ENCODE measurements at places on chromosomes 2 and 18. TPM values are rescaled to one million over a fixed set of nuclear protein-coding genes. Genes with fewer than 3 reads are reported as not detected.

Gene IL36A
- total RNA-seq, result not detected

Gene IL36B
- total RNA-seq, result not detected

Gene CXCR4
- total RNA-seq, result 70.2 TPM

Gene HES6
- total RNA-seq, result 3.1 TPM

Gene ATP8B1
- not detected for total RNA-seq

Gene OTOF
- total RNA-seq, result 0.45 TPM

Gene DNAH6
- total RNA-seq, result 0.62 TPM

Gene GKN2
- not detected for total RNA-seq

Gene EN1
- not detected for total RNA-seq

Gene TRIB2
- 4.4 TPM for total RNA-seq

Gene MPPE1
- total RNA-seq, result 34.3 TPM

Gene DIPK1C
- not detected for total RNA-seq

Gene CRYGC
- total RNA-seq, result not detected

Data from activated naive CD4-positive, alpha-beta T cell treated with anti-CD3 and anti-CD28 coated beads for 36 hours (primary cell).